ENCODE measurements at places on chromosomes 1 and 21.

DNA sequence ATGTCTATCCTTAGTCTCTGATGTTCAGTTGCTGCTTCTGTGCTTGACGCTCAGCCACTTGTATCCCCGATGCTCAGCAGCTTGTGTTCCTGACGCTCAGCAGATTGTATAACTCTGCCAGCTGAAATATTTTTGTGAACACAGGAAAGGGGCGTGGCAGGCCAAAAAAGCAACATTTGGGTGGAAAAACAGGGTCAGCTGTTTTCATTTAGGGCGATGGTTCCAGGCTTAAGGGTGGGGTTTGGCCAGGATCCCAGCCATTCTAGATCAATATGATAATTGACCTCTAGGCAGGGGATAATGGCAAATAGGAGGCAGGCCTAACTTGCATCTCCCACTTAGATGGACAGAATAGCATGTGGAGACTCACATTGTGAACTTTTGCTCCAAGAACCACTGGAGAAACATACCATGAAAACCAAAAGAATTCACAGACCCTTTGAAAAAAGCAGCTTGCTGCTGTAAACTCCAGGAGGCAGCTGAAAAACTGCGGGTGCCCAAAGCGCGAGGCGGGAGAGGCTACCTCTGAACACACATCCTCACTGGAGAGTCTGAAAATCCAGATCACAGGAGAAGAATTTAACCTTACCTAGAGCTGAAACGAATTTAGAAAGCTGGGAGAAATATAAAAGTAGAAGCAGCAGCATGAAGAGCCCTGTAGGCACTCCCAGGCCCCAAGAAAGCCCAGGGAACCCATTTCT, 58.3 kb downstream of the ZNF648 start:
- no peak for DNase-seq

DNA sequence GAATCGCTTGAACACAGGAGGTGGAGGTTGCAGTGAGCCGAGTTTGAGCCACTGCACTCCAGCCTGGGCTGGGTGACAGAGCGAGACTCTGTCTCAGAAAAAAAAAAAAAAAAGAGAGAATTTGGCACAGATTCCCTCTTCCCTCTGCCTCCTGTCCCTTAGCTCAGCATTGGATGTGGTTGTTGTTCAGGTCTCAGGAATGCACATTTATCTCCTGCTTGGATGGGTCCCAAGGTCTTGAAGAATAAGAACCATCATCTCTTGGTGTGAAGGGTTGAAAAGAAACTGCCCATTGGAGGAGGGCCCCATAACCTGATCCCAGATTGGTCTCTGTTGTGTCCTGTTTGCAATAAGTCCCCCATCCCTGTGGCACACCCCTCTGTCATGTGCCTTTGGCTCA, 34.9 kb downstream of the UBIAD1 start:
- DNase-seq, result no peak

- DNase-seq, result no peak
Measured at GRCh38 chr21:41815652-41816582, 49.1 kb upstream of the RIPK4 start.

DNA sequence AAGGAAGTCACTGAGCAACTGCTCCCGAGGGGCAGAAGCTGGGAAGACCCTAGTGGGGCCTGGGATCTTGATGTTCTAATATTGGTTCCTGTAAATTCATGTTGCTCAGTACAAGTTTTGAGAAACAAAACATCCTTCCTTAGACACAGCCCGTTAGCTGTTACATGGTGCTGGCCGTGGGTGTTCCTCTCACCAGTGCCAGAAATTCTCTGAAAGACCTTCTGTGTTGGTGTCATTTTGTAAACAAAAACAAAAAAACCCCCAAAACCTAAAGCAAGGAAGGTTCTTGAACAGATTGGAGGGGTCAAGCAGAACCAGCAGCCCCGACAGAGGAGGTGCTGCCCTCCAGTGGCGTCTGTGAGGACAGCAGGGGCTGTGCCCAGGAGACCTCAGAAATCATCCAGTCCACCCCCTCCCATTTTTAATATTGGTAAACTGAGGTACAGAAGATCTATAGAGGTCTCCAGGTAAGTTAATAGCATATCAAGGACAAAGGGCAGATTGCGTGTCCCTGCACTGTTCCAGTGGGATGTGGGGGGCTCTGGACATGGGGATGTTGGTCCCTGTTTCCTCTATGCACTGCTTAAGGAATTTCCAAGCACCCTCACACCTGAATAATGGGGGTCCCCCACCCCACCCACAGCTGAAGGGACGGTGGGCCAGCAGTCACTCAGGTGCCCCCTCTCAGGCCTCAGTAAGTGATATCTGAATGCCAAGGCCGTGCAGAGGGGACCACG, 38.2 kb downstream of the SLC2A7 start:
- peak; percentile 42 for DNase-seq

- DNase-seq, result peak; percentile 42
Measured at GRCh38 chr1:11664336-11665065, 501 bp downstream of the FBXO6 start.

DNA sequence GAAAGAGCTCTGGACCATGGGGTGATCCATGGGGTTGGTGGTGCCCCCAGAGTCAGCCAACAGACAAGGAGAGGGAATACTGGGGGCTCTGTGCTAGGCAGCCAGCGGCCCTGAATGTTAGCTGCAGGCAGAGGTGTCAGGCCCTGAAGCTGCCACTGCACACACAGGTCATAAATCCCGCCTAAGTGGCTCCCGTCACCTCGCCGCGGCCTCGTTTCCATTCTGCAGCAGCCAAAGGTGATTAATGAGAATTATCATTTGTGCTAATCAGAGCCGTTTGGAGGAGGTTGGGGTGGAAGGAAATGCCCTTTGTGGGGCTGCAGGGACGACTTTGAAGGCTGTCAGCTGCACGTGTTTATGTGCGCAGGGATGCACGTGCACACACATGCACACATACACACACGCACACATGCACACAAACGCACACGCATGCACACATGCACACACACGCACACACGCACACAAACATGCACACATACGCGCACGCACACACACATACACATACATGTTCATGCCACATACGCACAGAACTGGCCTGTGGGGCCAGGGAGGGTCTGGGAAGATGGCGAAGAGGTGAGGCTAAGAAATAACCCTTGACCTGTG, 88.8 kb upstream of the ARHGEF16 start:
- no peak for DNase-seq

GRCh38 chr1:91672601-91673161, 172.0 kb downstream of the CDC7 start:
- DNase-seq, result no peak

DNA sequence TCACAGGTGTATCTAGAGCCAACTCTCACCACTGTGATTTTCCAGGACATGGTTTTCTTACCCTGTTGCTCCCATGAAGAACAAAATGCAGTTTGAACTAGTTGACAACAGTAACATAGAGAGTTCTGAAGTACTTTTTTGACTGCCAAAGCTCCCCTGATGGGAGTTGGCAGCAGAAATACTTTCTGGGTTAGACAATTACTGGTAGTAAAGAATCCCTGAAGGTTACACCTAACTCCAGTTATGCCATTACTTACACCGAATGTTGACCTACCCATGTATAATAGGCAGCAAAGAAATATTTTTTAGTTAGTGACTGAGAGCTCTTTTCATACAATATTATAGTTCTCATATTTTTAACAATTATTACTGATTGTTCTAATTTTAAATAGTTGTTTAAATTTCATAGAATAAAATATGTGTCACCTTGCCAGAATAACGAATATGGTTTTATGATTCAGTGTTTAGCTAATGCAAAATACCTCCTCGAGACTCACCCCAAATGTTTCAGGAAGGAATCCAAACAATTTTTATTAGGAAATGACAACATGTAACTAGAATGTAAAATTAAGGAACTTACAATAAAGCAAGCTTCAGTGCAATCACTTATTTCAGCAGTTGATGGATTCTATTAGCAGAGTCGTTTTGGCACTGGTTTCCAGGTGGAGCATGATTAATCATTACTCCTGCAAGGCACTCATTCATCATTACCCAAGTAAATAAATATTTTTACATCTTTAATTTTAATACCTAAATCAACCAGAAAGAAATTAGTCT, 237.6 kb downstream of the MRPL39 start:
- no peak for DNase-seq

- no peak for DNase-seq
Measured at GRCh38 chr1:171083222-171083621, 7.5 kb upstream of the FMO3 start.

DNA sequence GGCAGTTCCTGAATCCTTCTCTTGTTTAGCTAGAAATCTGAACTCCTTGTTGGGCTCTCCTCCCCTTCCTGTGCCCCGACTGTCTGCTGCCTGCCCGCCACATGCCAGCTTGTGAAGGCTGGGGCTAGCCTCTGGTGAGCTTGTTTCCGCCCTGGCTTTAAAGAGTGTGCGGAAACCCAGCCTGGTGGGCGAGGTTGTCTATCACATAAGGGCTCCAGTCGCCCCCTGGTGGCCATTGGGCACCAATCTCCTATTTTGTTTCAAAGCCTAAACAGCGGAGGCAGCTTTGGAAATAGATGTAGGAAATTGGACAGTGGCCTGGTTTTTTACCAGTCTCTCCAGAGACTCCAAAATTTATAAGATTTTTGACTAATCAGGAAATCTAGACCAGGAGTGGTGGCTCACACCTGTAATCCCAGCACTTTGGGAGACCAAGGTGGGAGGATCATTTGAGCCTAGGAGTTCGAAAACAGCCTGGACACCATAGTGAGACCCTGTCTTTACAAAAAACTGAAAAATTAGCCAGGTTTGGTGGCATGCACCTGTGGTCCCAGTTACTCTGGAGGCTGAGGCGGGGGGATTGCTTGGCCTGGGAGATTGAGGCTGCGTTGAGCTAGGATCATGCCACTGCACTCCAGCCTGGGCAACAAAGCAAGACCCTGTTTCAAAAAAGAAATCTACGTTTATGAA, 9.8 kb downstream of the ATP8B2 start:
- peak; percentile 96 for DNase-seq

DNA sequence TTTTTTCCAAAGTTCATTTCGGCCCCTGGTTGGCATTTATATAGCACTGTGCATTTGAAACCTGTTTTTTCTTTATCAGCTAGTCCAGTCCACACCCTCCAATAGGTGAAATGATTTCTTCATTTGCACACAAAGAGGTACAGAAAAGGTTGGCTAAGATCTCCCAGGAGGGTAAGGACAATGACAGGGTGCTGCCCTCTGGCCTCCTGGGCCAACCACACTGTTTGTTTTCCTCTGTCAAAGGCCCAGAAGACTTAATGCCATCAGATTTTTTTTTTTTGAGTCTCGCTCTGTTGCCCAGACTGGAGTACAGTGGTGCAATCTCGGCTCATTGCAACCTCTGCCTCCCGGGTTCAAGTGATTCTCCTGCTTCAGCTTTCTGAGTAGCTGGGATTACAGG, 70.1 kb upstream of the EFHD2 start:
- peak; percentile 46 for DNase-seq

- DNase-seq, result peak; percentile 80
Measured at GRCh38 chr1:204213668-204214662, at the start of gene GOLT1A. Gene GOLT1A, minus strand, starts transcription at chr1:204213988. Its CDS starts 82 bp downstream, at chr1:204213906.

- no peak for DNase-seq
Measured at GRCh38 chr1:228208831-228209551, 1.1 kb downstream of the OBSCN start.

GRCh38 chr1:232034556-232034955, 408.0 kb downstream of the DISC1 start:
- no peak for DNase-seq

GRCh38 chr21:40143822-40144525, 276.7 kb downstream of the PCP4 start:
- DNase-seq, result peak; percentile 24
